ENCODE measurements at places on chromosomes 12 and 14. TPM values are rescaled to one million over a fixed set of nuclear protein-coding genes. Genes with fewer than 3 reads are reported as not detected.

Gene KRT72
- 0.32 TPM for total RNA-seq

Gene TMED10
- 173 TPM for total RNA-seq

Gene STRAP
- total RNA-seq = 140 TPM

DNA sequence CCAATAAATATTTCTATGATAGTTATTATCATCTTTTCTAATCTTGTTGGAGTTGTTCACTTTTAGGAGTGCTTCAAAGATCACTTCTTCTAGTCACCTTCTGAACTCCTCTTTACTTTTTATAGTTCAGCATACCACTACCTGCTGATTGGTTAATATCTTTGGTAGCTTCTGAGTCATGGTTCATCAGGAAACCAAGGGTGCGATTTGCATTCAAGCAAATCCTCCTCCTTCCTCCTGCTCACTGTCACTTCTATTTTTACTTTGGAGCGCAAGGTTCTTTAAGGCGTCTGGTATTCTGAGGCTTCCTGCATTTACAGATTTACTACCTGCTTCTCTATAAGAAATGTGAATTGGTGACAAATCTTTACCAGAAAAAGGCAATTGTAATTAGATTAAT, 24.0 kb downstream of the SYT1 start:
- no peak for DNase-seq

Gene WIF1
- not detected for total RNA-seq

- DNase-seq = no peak
These were observed 186.0 kb downstream of the TMTC3 start for GRCh38 chr12:88328090-88328489.

GRCh38 chr14:50103558-50103957, 12.8 kb downstream of the VCPKMT start:
- DNase-seq = no peak

DNA sequence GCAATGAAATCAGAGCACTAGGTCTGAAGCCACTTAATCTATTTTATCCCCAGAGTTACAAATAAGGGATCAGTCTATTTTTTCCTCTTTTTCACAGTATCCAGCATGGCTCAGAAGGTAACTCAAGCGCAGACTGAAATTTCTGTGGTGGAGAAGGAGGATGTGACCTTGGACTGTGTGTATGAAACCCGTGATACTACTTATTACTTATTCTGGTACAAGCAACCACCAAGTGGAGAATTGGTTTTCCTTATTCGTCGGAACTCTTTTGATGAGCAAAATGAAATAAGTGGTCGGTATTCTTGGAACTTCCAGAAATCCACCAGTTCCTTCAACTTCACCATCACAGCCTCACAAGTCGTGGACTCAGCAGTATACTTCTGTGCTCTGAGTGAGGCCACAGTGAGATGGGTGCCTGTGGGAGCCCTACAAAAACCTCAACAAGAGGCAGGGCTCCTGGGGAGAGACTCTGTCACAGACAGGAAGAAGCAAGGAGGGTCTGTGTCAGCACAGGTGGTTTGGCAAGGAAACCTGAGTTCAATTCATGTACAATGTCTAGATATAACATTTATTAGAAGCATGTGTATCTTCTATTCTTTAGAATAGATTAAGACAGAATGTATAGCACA, 334.3 kb upstream of the OR4E1 start:
- peak; percentile 28 for DNase-seq

DNA sequence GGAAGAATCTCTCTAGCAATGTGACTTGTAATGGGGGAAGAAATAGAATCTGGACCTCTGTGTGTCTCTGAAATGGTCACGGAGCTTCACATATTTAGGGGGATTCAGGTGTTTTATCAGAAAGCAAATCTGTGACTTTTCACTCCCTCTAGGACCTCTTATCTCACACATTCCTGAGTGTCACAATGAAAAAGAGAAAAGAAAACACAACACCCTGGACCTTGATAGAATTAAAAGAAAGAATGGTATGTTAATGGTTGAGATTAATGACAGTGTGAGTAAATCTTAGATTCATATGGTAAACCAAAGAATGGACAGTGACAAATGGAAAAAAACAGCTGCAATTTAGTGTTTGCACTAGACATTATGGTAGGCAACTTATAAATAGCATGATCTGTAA, 68.5 kb downstream of the PKP2 start:
- no peak for DNase-seq

DNA sequence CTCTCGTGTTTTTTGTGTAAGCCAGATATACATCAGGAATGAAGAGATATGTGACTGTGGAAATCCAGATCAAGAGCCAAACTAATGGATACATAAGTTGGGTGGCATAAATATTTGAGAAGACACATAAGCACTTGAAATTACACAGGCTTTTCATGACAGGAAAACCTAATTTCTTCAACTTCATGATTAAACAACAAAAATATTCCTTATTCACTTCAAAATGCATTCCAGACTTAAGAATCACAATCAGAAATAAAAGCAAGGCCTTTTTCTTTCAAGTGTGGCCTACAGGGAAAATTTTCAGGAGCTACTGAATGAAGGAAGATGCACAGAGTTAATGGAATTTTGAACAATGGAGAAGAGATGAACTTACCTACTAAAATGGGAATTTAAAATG, 515.6 kb downstream of the FOXG1 start:
- DNase-seq = no peak

- no peak for DNase-seq
These were observed 134.7 kb downstream of the NOVA1 start for GRCh38 chr14:26463136-26463535.

- DNase-seq = no peak
These were observed 12.3 kb downstream of the BTBD7 start for GRCh38 chr14:93320489-93320888.

Gene LBHD2
- total RNA-seq = not detected

Gene MMP17
- 0.60 TPM for total RNA-seq

DNA sequence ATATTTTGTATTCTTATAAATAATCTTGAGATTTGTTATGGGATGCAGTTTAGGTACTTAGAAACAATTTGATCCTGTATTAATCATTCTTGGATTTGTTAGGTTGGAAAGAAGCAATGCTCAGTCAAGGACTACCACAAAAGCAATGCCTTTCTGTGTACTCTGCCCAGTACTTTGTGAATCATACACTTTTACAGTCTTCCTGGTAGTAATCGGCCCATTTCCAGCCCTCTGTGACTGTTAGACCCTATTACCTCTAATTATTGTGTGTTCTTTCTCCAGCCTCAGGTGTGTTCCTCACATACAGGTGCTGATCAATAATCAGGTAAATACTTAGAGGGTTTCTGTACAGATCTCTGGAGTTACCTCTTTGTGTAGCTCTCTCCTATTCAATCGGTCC, 609.0 kb downstream of the KCNH5 start:
- DNase-seq = no peak

DNA sequence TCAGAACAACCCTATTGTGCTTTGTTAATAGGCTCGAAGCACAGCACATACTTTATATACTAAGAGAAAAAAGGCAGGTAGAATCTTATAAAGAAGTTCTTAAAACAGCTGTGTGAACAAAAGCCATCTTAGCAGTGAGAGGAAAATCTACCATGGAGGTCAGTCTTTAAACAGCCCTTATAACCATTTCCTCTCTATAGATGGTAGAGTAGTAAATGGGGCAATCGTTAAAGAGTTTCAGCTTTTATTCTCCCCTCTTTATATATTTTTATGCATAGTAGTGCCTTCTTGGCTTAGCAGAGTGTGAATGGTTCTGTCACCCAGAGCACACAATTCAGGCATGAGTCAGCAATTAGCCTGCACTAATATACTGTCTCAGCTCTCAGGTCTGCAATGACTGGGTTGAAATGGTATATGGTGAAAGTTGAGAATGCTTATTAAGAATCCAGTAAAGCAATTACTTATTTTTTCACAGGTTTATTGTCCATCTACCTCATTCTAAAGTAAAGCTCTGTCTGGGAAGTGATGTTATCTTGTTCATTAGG, 305.0 kb downstream of the NELL2 start:
- DNase-seq = no peak

GRCh38 chr12:93778306-93778705, 101.1 kb downstream of the CRADD start:
- no peak for DNase-seq

Gene CCNB1IP1
- total RNA-seq = 82.7 TPM

DNA sequence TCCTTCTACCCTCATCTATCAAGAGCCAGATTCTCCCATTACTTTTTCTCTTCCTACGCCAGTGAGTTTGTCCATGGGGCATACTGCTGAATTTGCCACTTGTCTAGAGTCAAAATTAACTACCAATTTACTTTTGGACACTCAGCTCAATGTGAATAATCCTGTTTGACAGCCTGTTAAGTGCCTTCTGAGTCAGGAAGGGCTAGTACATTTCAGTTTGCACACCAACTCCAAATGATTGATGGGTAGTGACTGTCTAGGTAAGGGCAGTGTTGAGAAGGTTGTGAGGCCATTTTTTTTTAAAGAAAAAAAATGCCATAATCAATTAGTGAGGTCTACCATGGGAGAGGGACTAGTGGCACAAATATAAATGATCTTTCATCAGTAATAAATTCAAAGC, 21.8 kb upstream of the TRIM9 start:
- no peak for DNase-seq

GRCh38 chr12:27048822-27049752, 26.7 kb downstream of the MED21 start:
- DNase-seq = no peak

- peak; percentile 43 for DNase-seq
These were observed 32.4 kb downstream of the FERMT2 start for GRCh38 chr14:52918486-52918885.

DNA sequence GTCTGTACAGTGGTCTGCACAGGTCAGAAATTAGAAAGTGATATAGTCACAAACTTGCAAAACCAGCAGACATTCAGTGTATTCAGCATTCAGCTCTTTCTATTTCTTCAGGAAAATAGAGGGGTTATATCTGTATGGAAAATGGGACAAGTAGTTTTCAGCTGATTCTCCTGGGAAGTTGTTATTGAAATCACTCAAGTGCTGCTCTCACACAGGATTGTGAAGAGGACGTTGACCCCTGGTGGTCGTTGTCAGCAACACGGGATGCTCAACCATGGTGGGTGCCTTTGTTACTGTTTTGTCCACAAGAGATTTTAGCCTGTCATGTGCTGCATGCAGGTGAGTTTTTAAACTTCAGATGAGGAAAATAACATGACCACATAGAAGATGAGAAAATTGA, 981.8 kb downstream of the TMEM121 start:
- DNase-seq = peak; percentile 42

- DNase-seq = no peak
These were observed 40.7 kb downstream of the WDR20 start for GRCh38 chr14:102180248-102180998.

- no peak for DNase-seq
These were observed 24.2 kb upstream of the NT5DC3 start for GRCh38 chr12:103865151-103865730.

Gene MLEC
- 79.2 TPM for total RNA-seq

Gene TDRD9
- total RNA-seq = 1.2 TPM

- no peak for DNase-seq
These were observed 92.5 kb downstream of the VCPKMT start for GRCh38 chr14:50023671-50024490.

- no peak for DNase-seq
These were observed 396.1 kb upstream of the RGS6 start for GRCh38 chr14:71536015-71536740.

Gene SPIC
- total RNA-seq = not detected

- no peak for DNase-seq
These were observed 61.1 kb upstream of the TMEM132D start for GRCh38 chr12:129964826-129965457.

- no peak for DNase-seq
These were observed 496.2 kb downstream of the EGLN3 start for GRCh38 chr14:33454707-33455106.

DNA sequence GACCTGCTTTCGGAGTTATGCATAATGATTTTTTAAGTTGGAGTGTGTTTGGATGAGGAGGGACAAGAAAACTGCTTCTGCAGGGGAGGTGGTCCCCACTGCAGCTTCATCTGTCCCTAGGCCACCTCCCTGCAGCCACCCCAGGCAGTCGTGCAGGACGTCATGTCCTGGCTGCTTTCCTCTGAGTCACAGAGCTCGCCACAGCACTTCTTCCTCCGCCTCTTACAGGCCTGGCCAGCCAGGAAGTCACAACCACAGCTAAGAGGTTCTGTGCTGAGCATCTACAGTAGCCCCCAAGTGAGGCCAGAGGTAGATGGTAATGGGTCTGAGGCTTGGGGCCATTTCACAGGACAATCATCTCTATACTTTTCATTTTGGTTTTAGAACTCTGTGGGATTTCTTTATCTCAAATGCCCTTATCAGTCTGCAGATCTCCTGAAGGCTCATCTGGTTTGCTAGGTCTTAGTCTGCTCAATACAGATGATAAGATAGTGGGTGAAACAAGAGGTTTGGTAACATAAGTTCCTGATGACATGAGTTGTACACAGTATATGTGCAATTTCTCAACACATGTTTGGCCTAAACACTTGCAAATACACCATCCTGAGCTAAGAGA, 106.4 kb downstream of the ARF6 start:
- peak; percentile 93 for DNase-seq
